ENCODE measurements at places on chromosomes 7 and 10.

DNA sequence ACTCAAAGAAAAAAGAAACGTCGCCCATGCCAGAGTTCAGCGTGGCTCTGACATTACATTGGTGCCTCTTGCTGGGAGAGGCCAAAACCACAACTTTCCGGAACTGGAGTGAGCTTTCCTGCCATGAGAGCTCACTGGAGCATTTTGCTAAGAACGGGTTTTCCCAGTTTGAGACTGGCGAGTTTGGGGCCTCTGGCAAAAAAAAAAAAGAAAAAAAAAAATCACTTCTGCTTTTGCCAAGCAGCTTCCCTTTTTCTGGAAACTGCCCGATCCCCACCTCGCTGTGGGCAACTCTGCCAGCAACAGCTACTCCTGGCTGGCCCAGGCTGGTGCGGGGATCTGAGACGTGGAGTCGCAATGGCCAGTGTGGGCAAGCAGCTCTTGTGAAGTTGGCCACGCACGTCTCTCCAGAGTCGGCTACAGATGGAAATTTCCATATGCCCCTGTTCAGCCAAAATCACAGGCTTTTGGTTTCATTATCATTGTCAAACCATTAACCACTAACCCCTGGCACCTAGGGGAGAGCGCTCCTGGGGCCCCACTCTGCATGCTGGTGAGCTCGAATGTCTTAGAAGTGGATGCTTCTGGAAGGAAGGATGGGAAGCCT, 25.7 kb downstream of the PRKAG2 start:
- DNase-seq, result peak; percentile 30

GRCh38 chr7:95950698-95951097, 178.3 kb downstream of the DYNC1I1 start:
- no peak for DNase-seq

DNA sequence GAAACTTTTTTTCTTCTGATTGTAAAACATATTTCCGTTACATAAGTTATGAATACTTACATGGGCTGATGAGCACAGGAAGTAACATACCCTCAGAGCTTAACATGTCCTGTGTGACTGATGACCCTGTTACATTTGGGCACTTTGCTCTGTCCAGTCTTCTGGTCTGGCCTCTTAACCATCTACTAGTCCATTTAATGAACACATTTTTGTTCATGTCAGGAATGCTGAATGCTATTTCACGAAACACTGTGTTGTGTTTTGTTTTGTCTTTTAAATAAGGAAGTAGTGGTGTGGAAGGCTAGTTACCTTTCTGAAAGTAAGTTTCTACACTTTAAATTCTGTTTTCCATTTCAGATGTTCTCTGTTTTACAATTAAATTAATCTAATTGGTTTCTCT, 77.7 kb downstream of the RBM33 start:
- DNase-seq, result no peak

- no peak for DNase-seq
Observed at GRCh38 chr7:105876964-105877601, 684 bp upstream of the ATXN7L1 start.

- DNase-seq, result no peak
Observed at GRCh38 chr7:148652773-148653172, 45.9 kb upstream of the CUL1 start.

DNA sequence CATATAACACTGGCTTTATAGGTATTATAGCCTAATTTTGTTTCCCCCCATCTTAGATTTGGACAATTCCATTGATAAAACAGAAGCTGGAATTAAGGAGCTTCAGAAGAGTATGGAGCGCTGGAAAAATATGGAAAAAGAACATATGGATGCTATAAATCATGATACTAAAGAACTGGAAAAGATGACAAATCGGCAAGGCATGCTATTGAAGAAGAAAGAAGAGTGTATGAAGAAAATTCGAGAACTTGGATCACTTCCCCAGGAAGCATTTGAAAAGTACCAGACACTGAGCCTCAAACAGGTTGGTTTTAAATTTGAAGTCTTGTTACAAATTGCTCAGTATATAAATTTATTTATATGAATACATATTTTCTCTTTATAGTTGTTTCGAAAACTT, 34.1 kb downstream of the SMC3 start:
- no peak for DNase-seq

DNA sequence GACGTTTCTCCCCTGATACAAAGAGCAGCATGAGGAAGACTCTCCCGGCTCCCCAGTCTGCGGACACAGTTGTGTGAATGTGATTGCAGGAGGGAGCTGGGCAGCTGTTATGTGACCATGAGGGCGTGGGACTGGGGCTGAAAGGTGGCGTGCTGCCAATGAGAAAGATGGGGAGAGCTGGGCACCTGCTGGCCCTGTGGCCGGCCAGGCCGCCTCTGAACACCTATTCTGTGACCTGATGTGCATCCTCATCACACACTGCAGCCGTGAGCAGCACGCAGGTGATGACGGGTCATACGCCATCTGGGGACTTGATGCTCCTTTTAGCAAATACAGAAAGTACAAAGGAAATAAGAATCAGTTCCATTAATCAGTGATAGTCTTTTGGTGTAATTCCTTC, 86.9 kb downstream of the MGMT start:
- DNase-seq, result no peak

DNA sequence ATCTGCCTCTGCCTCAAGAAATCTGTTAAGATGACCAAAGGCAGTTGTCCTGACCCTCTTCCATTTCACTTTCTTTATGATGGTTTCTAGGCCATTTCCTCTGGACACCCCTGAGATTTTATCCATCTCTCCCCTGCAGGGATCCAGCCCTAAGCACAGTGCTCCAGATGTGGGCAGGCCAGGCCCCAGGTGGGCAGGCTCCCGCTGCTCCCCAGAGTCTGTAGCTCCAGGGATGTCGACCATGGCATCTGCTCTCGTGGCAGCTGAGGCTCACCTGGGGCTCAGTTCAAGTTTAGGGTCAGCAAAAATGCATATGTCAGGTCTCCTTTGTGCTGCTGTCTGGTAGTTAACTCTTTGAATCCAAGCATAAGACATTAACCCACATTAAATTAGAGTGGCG, 11.8 kb downstream of the CEP41 start:
- no peak for DNase-seq

GRCh38 chr10:3484306-3485056, 300.5 kb downstream of the KLF6 start:
- DNase-seq, result no peak

DNA sequence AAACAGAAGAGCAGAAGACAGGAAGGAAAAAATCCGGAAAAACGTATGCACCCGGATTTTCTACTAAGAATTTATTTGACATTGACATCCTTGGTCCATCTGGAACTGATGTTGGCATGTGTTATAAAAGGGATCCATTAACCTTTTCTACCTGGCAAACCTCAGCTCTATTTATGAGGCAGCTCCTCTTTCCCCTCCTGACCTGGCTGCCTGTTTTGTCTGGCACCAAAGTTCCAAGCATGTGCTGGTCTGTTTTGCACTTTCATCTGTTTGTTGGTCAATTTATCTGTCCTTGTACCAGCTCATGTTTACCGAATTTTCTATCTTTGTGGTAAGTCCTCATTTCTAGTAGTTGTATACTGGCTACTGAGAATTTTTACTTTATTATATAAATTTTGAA, 258.0 kb downstream of the TNS3 start:
- no peak for DNase-seq

- DNase-seq, result no peak
Observed at GRCh38 chr7:76191783-76192240, 9.9 kb upstream of the SRRM3 start.

DNA sequence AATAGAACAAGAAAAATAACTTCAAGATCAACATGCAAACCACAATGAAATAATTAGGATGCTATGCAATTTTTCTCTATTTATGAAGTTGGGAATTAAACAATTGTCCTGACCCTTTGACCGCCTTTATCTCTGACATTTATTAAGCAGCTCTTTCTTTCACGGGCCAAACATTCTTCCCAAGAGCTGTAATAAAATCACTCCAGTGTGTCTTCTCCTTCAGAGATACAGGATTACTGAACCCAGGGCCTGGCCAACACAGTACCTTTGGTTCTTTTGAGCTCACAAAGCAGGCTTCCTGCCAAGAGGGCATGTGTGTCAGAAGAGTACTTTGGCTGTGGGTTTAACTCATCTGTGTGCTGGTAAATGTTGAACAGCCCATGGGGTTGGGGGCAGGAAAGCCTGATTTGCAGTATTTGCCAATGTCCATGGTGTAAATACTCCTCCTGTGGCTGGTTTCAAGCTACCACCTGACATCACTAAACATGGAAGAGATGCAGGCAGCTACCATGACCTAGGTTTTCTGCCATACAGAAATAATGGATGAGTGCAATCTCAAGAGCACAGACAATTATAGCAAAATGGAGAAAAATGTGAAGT, 121.7 kb downstream of the FANK1 start:
- no peak for DNase-seq

DNA sequence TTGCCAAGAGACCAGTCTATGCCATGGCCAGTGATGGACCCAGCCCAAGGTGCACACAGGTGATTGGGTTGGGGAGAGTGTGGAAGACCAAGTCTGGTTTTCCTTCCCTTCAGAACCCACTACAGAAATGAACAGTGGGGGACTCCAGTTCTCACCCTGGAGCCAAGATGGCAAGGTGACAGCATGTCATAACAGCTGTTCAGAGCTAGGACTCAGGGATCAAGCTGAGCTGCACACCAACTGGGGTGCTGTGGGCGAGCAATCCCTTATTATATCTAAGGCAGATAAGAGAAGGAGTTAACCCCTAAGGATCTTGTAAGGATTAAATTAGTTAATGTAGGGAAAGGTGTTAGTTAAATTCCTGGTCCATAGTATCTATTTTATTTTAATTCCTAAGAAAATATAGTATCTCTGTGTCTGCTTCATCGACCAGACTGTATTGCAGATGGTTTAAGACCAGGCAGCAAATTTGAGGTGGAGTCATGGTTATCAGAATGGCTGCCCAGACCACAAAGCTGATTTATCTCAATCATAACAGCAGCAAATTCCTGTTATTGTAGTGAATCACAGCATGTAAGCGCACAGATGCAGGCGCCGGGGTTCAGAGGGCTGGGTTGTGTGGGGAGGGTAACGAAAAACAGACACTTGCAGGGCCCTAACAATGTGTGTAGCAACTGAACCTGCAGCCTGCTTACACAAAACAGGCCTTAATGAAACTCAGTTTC, 208.7 kb upstream of the ZNF32 start:
- no peak for DNase-seq

DNA sequence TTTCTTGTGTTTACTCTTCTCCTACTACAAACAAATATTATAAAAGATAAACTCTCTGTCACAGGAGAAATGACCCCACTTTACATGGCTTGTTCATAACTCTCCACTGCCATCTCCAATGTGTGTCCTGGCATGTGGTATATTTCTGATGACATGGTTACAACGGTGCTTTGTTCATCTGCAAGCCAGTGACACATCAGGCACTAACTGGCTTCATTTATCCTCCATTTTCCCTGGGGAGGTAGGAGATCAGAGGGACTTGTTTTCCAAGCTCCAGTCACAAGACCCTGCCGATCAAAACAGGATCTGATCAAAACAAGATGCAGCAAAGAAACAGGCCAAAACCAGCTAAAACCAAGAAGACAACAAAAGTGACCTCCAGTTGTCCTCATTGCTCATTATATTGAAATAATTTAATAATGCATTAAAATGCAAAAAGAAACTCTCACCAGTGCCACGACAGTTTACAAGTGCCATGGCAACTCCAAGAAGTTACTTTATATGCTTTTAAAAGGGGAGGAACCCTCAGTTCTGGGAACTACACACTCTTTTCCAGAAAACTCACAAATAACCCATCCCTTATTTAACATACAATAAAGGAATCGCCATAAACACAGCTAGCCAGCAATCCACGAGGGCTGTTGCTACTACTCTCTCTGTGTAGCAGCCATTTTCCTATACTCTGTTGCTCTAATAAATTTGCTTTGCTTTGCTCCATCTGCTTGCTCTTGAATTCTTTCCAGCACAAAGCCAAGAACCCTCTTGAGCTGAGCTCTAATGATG, 224.2 kb downstream of the XPNPEP1 start:
- DNase-seq, result no peak

DNA sequence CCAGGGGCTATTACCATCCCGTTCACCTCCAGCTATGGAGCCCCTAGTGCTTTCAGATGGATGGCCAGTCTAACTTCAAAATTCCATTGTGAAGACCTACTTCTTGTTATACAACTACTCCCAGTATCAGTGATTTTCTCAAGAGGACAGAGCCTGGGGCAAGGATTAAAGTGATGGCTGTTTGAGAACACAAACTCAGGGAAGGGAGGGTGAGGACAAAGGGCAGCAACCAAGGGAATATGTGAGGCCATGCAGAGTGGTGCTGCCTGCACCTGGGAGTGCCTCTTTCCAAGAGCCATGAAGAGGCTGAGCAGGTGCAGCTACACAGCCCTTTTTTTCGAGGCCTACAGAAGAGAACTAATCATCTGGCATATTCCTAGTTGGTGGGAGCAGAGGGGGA, 303.5 kb upstream of the BMPER start:
- no peak for DNase-seq
